ENCODE measurements at places on chromosomes 16 and 17.

GRCh38 chr16:16109453-16110110, 113.7 kb downstream of the ABCC6 start:
- DNase-seq: no peak

DNA sequence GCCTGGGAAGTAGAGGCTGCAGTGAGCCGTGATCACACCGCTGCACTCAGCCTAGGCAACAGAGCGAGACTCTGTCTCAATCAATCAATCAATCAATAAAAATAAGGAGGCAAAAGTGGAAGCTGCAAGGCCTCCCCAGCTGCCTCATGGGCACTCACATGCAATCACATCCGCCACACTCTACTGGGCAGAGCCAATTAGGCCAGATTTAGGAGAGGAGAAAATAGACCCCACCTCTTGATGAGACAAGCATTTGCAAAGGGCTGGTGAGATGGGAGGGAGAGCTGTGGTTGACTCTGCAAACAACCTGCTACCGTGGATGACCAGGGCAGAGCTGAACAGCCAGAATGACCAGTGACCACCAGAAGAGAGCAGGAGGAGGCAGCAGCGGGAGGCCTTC, 14.7 kb upstream of the GSG1L start:
- no peak for DNase-seq

DNA sequence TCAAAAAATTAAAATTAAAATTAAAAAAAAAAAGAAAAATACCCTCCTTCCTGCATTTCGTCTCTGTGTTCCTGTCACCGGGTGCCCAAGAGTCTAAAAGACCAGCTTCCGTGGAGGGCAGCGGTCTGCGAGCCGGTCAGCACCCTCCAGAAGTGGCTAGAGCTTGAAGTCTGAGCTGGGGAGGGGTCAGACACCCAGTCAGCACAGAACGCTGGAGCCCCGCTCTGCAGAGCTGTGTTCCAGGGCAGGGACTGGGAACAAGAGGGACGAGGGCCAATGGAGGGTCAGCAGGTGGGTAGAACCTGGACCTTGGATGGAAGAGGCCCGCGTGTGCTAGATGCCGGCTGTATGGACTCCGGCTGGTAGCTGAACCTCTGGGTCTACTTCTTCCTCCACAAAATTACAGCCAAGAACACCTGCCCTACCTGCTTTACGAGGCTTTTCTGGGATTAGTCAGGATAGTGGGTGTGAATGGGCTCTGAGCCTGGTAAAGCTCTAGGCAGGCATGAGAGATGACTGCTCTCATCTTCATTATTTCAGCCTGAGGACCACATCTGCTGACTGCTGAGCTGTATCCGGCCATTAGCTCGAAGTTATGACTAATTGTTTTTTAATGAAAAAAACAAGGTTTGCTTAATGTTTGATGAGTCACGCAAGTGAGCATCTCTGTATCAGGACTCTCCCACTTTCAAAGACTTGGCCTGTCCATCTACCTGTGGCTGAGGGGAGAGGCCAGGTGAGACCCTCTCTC, 5.9 kb downstream of the TRPV1 start:
- no peak for DNase-seq

- no peak for DNase-seq
Observed at GRCh38 chr17:27977751-27978688, 64.5 kb upstream of the NLK start.

GRCh38 chr17:64773836-64774761, 112.0 kb upstream of the SMURF2 start:
- no peak for DNase-seq

DNA sequence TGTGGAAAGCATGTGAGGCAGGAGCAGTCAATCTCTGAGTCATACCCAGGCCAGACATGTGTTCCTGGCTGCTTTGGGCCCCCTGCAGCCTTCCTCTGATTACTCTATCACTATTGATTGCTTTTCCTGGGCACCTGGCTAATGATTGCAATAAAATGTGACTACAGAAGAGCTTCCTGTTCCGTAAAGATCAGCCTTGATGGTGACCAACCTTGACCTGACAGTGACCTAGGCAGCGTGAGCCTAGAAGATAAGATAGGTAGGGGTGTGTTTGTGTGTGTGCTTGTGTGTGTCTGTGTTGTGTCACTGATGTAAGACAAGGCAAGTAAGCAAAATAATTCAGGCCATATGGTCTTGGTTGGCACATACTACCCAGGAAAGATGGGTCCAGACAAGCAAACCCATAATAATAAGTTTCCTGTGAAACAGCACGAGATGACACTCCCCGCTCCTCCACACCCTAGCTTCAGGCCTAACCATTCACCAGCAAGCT, 367.7 kb upstream of the CDH11 start:
- no peak for DNase-seq

- peak; percentile 66 for DNase-seq
Observed at GRCh38 chr17:77882481-77883212, 75.9 kb upstream of the TNRC6C start.

DNA sequence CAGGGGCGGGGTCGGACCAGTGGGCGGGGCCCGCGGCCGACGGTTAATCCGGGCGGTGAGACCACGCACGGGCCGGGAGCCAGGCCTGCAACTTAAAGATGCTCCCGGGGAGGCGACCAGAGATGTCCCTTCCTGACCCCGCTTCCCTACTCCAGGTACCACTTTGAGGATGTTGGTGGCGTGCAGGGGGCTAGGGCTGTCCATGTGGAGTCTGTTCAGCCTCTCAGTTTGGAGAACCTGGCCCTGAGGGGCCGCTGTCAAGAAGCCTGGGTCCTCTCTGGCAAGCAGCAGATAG, 580 bp downstream of the RANGRF start:
- no peak for DNase-seq

DNA sequence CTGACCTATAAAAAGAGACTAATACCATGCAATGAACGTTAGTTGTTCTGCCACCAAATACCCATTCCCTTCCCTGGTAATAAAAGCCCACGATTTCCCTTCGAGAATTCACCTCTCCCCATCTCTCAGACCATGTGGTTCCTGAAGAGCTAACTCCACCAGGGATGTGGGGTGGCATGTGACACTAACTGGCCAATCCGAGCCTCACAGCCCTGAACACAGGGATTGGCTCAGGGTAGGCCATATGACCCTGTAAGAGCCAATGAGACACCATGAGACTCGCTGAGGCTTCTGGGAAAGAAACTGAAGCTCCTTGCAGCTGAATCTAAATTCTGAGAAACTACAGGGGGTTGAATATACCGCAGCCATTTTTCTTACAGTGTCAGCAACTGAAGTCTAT, 21.1 kb downstream of the HELZ start:
- no peak for DNase-seq

DNA sequence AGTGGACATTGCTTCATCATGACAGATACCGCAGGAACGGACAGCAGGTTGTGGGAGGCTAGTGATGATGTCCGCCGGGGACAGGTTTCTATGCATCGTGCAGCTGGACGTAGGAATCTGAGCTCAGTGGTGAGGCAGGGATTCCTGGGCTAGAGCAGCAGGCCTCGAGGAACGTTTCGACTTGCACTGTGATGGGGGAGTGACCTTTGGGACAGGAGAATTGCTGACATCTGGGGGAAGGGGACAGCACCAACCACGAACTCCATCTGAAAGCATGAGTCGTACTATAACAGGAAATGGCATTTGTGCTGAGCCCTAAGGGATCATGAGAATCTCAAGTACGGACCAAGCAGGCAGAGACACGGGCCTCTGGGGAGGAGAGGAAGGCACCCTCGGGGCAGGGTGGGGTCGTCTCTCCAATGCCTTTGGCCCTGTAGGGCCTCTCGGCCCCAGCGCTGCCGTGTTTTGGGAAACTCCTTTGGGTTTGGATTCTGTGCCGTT, 65.8 kb upstream of the ENDOV start:
- DNase-seq: no peak

- no peak for DNase-seq
Observed at GRCh38 chr17:78780335-78780734, 1.7 kb downstream of the CYTH1 start.

DNA sequence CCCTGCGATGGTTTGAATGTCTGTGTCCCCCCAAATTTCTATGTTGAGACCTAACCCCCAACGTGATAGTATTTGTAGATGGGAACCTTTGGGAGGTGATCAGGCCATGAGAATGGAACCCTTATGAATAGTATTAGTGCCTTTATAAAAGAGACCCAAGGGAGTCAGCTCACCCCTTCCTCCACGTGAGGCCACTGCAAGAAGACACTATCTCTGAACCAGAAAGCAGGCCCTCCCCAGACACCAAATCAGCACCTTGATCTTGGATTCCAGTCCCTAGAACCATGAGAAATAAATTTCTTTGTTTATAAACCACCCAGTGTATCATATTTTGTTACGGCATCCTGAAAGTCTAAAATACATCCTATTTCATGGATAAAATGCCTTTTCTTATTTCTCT, 64.4 kb upstream of the LRRC37A3 start:
- no peak for DNase-seq

- DNase-seq: no peak
Observed at GRCh38 chr17:76868669-76869495, 678 bp downstream of the MGAT5B start.

DNA sequence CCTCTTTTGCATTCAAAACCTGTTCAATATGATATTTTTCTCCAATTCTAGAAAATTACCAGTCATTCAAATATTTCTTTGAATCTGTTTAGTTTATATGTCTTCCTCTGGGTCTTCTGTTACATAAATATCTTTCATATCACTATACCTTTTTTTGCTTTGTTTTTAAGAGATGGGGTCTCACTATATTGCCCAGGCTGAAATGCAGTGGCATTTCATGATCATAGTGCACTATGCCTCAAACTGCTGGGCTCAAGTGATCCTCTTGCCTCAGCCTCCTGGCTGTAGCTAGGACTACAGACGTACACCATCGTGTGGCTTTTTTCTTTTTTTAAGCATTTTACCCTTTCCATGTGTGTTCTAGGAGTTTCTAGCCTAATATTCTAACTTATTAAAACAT, 38.8 kb downstream of the NSRP1 start:
- no peak for DNase-seq

- DNase-seq: no peak
Observed at GRCh38 chr17:55312852-55313251, 48.1 kb downstream of the HLF start.

DNA sequence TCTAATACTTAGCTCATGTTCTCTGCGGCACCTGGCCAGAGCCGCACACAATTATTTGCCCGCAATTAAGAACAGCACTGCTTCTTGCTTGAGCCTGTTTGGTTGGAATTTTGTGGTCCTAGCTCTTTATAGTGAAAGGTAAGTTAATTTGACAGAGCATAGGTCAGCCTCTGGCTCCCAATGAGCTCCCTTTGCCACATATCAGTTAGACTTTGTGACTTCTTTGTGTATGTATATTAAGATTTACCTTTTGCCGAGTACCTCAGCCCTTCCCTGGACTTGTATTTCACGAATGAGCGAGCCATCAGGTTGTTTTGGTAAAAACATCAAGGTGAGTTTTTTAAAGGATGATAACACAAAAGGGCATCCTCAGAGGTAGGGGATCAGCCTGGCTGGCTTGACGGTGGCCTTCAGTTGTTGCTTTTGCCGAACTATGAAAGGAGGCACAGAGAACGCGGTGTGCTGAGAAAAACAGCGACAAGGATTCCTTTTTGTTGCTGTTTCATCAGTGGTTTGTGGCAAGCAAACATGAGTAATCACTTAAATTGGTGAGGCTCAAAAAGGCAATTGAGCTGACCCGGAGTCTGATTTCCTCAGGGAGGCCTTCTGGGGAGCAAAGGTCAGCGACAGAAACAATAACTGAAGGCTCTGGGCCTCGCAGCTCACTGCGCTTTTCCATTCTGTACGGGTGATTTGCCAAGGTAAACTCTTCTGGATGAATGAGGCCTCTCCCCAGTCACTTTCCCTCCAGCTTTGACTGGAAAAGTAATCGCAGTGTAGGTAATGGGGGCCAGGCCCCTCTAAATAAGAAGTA, 163.6 kb downstream of the HS3ST3A1 start:
- no peak for DNase-seq

- no peak for DNase-seq
Observed at GRCh38 chr16:65657071-65657494, 535.2 kb upstream of the CDH11 start.

DNA sequence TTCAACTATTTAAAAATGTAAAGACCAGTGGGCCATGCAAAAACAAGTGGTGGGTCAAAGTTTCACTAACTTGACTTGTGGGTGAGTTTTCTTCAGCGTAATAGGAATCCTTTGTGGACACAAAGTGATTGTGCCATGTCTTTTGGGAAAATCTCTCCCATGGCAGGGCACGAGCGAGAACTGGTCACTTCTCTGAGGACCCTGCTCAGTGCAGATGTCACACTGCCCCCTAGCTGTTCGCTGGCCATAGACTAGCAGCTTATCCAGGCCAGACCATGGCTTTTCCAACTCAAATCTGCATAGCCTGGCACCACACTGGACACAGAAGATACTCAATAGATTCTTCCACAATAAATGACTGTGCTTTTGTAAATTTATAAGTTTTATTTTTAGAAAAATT, 306.0 kb upstream of the CCL2 start:
- no peak for DNase-seq

Measured in activated CD4-positive, alpha-beta T cell treated with anti-CD3 and anti-CD28 coated beads for 1 hour (primary cell).